ENCODE measurements at places on chromosomes 3 and 15. TPM values are rescaled to one million over a fixed set of nuclear protein-coding genes. Genes with fewer than 3 reads are reported as not detected.

DNA sequence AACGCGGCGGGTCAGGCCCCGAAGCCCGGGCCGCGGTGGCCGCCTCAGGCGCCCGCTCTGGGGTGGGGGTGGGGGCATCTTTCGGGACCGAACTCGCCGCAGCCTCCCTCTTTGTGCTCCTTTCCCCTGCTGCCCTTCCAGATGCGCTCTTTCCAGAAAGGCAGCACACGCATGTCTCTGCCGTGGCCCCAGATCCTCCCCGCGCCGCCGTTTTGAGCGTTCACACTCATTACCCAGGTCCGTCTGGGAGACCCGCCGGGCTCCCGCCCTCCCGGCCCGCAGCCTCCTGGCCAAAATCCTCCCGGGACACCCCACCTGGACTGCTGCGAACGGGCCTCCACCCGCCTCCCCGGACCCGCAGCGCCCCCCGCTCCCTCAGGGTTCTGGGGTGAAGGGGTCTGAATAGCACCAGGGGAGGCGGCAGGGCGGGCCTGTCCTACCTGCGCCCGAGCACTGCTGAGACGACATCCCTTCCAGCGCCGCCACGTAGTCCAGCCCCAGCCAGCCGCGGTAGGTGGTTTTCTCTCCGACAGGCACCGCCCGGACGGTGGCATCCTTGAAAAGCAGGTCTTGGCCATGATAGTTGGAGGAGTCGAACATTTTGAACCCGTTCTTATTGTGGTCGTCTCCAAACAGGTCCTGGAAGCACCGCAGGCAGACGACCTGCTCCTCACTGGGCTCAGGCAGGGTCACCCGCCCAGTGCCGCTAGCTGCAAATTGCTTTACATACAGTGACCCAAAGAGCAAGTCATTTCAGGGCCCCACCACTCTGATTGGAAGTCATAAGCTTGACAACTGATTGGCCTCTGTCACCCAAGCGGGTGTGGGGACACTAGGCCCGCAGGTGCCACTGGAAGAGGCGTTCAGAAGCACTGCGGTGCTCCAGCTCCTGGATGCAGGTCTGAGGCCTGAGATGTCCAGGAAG, 25.9 kb downstream of the MELTF start:
- H3K27ac ChIP-seq, result no peak overlapping the region
- H3K36me3 ChIP-seq, result no peaks in the 10 kb centered on the region
- H3K27me3 ChIP-seq, result no peaks in the 10 kb centered on the region
- no peaks in the 10 kb centered on the region for H3K4me1 ChIP-seq
- H3K4me3 ChIP-seq, result peak overlapping the region; percentile 43
- no peak for DNase-seq

DNA sequence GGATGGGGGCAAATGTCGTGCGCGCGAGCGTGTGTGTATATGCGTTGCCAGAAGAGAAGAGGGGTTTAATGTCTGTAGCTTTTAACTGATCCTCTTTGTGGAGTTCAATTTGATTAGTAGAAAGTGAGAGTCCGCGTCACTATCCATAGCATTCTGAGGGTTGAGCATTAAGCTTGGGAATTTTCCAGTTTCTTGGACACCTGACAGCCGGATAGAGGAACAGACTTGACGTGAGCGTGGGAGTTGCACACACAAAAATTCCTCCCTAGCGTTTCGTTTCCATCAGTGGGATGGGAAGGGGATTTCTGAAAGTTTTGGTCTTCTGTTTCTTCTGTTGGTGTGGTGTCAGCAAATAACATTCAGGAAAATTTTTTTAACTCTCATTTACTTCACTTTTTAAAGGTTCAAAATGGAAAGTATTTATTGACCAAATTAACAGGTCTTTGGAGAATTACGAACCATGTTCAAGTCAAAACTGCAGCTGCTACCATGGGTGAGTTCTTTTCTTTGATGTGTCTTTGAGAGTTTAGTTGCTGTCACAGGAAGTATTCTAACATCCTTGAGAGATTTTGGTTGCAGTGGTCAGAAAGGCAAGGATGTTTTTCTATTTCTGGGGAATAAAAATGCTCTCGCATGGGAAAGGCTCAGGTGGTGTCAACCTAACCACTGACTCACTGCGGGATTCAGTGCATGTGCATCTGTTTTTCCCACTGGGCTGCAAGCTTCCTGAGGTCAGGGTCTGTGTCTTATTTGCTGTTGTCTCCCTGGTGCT, 841 bp downstream of the POGLUT1 start:
- H3K4me1 ChIP-seq, result no peaks in the 10 kb centered on the region
- H3K27me3 ChIP-seq, result no peaks in the 10 kb centered on the region
- peak overlapping the region; percentile 96 for H3K4me3 ChIP-seq
- no peak overlapping the region for H3K27ac ChIP-seq
- no peaks in the 10 kb centered on the region for H3K36me3 ChIP-seq

DNA sequence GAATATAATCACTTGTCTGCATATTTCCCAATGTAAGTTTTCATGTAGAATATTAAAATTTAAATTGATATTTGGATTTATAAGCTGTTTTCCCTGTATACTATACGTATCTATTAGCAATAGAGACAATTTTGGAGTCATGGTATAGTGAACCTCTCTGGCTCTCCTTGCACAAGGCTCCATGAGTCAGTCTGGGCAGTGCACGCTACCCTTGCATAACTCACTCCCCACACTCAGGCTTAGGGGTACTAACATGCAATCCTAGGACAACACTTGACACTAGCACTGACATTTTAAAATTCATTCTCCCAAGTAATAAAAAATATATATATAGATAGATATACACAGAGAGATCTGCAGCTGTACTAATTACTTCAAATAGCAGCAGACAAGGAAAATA, 39.2 kb downstream of the SLC24A1 start:
- no peaks in the 10 kb centered on the region for H3K36me3 ChIP-seq
- no peaks in the 10 kb centered on the region for H3K4me1 ChIP-seq
- H3K4me3 ChIP-seq, result no peak overlapping the region
- DNase-seq, result no peak

DNA sequence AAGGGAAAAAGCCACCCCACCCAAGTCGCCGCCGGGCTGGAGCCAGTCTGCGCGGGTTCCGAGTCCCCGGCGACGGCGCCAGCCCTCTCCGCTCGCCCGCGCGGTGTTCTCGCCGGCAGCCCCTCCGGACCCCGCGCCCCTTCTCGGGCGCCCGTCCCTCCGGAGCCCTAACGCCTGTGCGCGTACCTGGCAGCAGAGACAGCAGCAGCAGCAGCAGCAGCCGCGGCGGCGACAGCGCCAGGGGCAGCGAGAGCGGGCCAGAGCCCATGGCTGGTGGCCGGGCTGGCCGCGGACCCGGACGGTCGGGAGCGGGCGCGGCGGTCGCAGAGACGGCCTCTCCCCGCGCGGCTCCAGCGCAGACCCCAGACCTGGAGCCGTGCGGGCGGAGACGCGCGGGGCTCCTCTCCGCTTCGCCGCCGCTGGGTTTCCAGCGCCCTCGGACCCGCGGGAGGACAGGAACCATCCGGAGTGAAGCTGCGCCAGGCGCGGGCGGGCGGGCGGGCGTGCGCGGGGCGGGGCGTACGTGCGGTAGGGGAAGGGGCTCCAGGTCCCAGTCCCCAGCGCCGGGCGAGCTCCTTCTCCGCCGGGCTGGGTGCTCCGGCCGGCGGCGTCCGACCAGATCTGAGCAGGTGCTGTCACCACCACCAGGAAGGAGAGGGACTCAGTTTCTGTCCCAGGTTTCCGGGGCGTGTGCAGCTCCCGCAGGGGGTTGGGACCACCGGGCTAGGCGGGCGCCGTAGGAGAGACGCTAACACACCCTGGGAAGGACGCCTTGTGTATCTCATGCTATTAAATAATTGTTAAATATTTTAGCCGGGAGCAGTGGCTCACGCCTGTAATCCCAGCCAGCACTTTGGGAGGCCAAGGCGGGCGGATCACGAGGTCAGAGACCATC, at the start of gene CHRNA3:
TSS of gene CHRNA3 (minus strand) at position 470 of the 895 bp plus-strand sequence. CDS start at position 268, 202 bp downstream.
- H3K27ac ChIP-seq, result no peak within 1 kb of the TSS
- no peak for DNase-seq
- H3K36me3 ChIP-seq, result no peaks in the 10 kb centered on the region
- H3K4me3 ChIP-seq, result no peak within 1 kb of the TSS
- H3K4me1 ChIP-seq, result no peaks in the 10 kb centered on the region

DNA sequence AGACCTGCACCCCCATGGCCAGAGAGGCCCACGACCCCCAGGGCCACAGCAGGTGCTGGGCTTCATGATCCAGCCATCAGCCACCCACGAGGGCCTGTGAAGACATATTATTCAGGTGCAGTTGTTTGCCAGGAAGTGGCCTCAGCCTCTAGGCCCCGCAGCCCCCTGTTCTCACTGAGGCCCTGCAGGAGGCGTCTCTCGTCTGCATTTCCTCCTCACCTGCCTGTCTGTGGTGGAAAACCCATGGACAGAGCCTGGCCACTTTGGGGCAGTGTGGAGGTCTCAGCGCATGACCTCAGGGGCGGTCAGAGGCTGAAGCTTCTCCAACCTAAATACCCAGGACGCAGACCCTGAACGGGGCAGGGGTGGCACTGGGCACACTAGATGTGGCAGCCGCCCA, 18.6 kb downstream of the UROC1 start:
- no peaks in the 10 kb centered on the region for H3K4me1 ChIP-seq
- peaks cover 5% of the 10 kb centered on the region for H3K27me3 ChIP-seq
- no peak overlapping the region for H3K4me3 ChIP-seq
- DNase-seq, result no peak

- H3K4me3 ChIP-seq, result no peak overlapping the region
- peaks cover 4% of the 10 kb centered on the region for H3K4me1 ChIP-seq
- H3K36me3 ChIP-seq, result no peaks in the 10 kb centered on the region
- no peak for DNase-seq
Measured at GRCh38 chr15:71422530-71423259, 307.4 kb downstream of the THSD4 start.

- no peak overlapping the region for H3K27ac ChIP-seq
- H3K36me3 ChIP-seq, result no peaks in the 10 kb centered on the region
- DNase-seq, result no peak
- H3K4me1 ChIP-seq, result no peaks in the 10 kb centered on the region
- H3K4me3 ChIP-seq, result no peak overlapping the region
- no peaks in the 10 kb centered on the region for H3K27me3 ChIP-seq
Measured at GRCh38 chr15:60548101-60548500, 69.2 kb upstream of the ICE2 start.

- no peaks in the 10 kb centered on the region for H3K4me1 ChIP-seq
- H3K27me3 ChIP-seq, result no peaks in the 10 kb centered on the region
- H3K4me3 ChIP-seq, result no peak overlapping the region
- H3K36me3 ChIP-seq, result no peaks in the 10 kb centered on the region
Measured at GRCh38 chr3:172464306-172464705, 16.1 kb upstream of the GHSR start.

The CHRFAM7A gene
- total RNA-seq, result 0.26 TPM

The DNAJA4 gene
- 7.9 TPM for total RNA-seq
